CD4-positive, alpha-beta T cell treated with Interferon alpha-2 for 1 hour (primary cell): ENCODE measurements at places on chromosomes 6 and 20.

GRCh38 chr6:50990750-50991446 lies 172.2 kb downstream of the TFAP2B start:
- DNase-seq: no peak

DNA sequence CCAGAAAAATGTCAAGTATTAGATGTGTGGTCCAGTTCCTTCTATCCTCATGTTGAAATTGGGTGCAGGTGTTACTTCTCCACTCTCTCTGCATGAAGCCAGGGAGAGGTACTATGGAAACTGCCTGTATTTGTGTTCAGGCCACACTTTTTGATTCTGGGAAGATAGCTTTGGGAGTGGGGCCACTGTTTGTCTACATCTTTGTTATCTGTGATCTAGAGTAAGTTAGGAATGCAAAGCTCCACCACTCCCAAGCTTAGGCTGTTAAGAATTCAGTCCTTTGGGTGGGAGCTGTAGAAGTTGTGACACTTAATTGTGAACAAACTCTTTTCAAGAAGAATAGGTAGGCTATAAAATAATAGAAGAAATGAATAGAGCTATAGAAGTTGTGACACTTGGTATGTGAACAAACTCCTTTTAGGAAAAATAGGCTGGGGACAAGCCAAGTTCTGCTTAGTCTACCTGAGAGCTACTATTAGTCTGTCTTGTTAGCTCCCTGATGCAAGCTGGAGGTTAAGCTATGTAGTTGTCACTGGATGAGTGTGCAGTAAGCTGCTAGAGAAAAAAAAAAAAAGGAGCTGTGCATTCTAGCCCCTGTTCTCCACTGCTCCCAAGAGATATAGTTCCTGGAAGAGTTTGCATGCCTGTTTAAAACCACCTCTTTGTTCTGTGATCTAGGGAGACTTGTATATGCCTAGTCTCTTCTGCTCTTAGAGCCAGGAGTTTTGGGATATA lies 7.1 kb upstream of the GFRAL start:
- no peak for DNase-seq

DNA sequence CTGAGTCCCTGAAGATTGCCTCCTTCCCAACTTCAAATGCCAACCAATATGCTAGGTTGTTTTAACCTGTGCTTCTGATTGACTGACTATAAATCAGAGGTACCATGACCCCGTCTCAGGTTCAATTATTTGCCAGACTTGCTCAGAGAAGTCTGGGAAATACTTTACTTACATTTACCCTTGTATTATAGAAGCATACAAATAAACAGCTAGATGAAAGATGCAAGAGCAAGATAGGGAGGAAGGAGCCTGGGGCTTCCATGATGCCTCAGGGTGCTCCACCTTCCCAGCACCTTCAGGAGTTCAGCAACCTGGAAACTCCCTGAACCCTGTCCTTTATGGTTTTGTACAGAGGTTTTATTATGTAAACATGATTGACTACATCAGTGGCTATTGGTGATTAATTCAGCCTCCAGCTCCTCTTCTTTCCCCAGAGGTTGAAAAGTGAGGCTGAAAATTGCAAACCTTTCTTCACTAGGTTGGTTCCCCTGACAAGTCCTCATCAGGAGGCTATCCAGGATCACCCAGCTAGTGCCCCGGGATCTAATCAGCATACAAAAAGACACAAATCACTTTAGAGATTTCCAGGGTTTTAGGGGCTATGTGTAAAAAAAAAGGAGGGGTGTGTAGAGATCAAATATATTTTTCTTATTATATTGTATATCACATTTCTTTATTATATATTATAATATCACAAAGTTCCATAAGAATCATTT lies 547.7 kb downstream of the EPM2A start:
- DNase-seq: no peak

DNA sequence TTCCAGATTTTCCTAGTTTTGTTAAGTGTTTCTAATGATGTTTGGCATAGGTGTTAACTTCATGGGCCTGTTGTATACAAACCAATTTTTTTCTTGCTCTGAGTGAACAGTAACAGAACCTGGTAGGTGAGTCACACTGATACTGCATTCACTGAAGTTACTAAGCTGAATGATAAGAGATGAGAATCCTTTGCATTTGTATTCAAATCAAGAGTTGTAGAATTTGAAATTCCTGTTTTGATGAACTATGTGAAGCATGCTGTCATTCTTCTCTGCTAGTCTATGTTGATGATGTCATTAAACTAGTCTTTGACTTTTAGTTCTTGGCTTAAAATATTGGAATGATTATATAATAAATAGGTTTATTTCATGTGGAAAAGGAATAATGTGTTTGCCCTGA lies 37.9 kb downstream of the PTPRA start:
- DNase-seq: no peak

- DNase-seq: no peak
Measured at GRCh38 chr6:31631209-31631608, 10.7 kb downstream of the PRRC2A start.
